ENCODE measurements at places on chromosomes 12 and 14.
A peak's percentile ranks its signal among the peaks of the same experiment; 100 is the strongest.

- DNase-seq, result no peak
Measured at GRCh38 chr12:43213608-43214007, 338.4 kb downstream of the ADAMTS20 start.

DNA sequence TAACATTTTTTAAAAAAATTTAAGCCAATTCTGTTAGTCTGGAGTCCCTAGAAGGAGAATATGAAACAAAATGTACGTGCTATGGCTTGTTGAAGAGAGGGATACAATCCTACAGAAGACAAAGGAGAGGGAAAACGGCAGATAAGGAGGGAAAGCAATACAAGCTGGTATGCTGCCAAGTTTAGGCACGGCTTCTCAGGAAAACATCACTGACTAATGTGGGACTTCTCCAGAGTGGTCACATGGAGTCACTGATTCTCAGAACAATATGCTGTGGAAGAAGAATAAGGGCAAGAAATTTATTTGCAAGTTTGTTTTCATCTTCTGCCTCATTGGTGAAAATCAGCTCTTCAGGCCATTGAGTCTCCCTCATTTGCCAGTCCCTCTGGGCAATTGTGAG lies 22.9 kb upstream of the NR1H4 start:
- DNase-seq, result no peak

DNA sequence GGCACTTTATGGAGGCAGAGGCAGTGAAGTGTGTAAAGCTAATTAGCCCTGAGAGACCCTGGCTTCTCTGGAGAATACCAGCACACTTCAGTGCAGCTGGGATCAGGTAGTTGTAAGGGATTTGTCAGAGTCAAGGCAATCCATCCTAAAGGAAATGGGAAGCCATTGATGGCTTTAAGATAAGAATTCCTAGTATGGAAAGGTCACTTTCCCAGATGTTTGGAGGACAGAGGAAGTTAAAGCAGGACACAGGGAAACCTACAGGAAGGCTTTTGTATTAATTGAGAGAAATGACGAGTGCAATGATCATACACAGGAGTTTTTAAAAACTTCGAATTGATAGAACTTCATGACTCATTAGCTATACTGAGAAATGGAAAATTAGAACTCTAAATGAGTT lies 254.4 kb downstream of the SLC16A7 start:
- no peak for DNase-seq

DNA sequence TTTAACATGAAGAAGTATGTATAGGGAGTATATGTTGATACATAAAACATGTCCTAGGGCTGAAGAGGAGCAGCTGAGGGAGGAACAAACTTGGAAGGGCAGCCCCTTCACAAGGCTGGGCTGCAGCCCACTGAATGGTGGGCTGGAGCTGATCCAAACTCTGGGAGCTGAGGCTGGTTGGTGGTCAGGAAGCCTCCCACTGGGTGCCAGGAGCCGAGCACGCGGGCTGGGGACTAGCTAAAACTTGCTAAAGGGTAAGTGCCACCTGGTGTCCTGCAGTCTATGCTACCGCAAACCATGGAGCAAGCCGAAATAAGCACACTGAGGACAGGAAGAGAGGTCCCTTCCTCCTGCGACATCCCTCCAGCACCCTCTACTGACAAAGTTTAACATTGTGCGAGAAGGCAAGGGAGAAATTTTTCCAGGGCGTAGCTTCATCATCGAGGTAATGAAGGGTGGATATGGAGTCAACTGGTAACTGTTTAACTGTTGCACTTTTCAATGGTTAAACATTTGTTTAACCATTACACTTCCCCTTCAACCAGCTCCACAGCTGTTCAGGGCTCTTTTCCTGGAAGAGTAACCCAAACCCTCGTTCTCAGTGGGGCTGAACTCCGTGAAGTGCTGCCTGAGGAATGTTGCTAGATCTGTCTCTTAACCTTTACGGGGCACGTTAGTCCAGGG lies 42.2 kb downstream of the EGLN3 start:
- no peak for DNase-seq

- no peak for DNase-seq
Measured at GRCh38 chr14:102508410-102508773, 1.2 kb downstream of the ANKRD9 start.

GRCh38 chr12:906062-906585 lies 43.4 kb downstream of the RAD52 start:
- DNase-seq, result no peak

GRCh38 chr14:23953464-23954278 lies at the start of gene DHRS4:
DHRS4 (plus strand) TSS chr14:23953770; CDS start chr14:23953789, 19 bp downstream.
- peak; percentile 54 for DNase-seq
